ENCODE measurements at places on chromosomes 3 and 15.

GRCh38 chr3:15199493-15200105, 6.4 kb upstream of the CAPN7 start:
- DNase-seq: no peak

GRCh38 chr3:126024049-126024854, 55.3 kb downstream of the ROPN1B start:
- no peak for DNase-seq

DNA sequence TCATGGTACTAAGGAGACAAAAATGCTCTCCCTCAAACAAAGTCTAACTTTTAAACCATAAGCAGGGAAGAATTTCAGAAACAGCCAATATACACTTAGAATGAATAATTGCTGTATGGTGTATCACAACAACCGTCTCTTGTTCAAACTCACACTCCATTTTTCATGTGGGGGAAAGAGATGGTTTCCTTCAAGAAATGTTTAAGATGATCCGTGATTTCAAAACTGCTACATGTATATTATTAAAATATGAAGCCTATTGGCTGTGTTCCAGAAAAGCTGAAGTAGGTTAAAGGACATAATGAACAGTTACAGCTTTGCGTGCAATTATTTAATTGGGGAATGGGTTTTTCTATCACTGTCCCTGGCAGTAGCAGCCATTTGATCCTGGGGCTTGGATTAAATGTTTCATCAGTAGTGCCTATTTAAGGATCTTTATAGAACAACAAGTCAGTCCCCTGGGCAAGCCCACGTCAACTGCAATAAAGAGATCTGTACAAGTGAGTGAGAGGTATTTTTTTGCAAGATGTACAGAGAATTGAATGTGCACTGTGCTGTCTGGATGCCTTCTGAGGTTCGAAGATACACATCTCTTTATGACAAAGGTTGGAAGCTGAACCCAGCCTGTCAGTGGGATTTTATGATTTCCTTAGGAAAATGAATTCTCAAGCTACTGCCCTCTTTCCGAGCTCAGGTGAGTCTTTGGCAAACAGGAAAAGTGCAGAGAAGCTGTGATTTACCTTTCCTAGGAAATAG, 337.2 kb upstream of the RARB start:
- no peak for DNase-seq

DNA sequence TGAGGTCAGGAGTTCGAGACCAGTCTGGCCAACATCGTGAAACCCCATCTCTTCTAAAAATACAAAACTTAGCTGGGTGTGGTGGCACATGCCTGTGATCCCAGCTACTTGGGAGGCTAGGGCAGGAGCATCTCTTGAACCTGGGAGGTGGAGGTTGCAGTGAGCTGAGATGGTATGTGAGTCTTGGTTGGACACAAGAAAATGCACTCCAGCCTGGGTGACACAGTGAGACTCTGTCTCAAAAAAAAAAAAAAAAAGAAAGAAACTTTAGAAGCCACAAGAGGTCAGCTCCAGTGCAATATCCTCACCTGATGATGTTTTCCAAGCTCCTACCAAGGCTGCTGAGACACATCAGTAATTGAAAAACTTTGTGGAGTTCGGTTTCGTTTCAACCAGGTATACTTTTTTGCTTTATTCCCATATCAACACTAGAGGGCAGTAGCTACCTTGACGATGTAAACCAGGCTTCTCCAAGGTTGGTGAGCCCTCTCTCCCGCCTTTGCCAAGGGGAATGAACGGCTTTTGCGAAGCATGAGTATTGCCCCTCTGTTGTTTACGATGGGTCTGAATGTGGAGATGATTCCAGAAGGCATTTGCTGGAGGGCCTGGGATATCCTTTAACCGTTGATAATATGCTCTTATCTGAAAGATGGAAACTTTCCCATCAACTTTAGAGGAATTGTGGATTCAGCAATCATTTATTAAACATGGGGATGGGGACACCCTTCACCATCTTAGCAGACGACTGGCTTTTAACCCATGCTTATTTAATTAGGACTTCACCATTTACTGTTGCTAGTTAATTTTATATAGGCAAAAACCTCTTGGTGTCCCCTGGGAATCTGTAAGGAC, 202.8 kb downstream of the SV2B start:
- DNase-seq: no peak

DNA sequence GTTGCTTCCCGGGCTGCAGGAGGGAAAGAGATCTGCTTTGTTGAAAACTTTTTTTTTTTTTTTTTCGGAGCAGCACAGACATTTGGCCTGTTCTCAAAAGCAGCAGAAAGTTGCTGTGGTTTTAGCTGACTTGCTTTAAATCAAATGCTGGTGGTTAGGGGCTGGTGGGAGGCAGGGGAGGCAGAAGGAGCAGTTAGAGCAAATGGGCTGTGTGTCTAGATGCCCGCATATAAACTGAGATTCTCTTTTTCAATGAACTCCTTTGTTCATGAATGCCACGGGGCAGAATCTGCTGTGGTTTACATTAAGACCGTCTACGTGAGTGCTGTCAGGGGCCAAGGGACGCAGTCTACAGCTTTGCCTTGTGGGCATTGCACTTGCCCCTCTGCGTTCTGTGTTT, 95.9 kb downstream of the FLNB start:
- DNase-seq: no peak

- DNase-seq: no peak
These were observed 21.3 kb upstream of the KLF13 start for GRCh38 chr15:31305375-31305774.

DNA sequence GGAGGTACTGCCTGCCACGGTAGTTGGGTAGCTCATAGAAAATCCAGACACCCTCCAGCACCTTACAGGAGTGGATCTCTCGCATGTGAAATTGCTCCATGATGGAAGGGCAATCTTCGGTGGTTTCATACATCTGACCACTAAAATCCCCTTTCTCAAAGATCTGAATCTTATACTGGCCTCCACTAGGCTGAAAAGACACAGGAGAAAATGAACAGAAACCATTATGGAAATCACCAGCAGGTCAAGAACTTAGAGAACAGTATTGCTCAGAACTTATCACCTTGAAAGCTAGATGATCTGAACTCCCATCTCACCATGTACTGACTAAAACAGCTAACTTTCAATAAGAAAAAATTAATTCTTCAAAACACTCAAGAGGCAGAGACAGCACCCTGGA, 5.4 kb downstream of the CRYGS start:
- no peak for DNase-seq

GRCh38 chr3:190811775-190812480, 50.6 kb downstream of the GMNC start:
- no peak for DNase-seq

GRCh38 chr15:34847598-34847997, 52.2 kb upstream of the ACTC1 start:
- DNase-seq: no peak

DNA sequence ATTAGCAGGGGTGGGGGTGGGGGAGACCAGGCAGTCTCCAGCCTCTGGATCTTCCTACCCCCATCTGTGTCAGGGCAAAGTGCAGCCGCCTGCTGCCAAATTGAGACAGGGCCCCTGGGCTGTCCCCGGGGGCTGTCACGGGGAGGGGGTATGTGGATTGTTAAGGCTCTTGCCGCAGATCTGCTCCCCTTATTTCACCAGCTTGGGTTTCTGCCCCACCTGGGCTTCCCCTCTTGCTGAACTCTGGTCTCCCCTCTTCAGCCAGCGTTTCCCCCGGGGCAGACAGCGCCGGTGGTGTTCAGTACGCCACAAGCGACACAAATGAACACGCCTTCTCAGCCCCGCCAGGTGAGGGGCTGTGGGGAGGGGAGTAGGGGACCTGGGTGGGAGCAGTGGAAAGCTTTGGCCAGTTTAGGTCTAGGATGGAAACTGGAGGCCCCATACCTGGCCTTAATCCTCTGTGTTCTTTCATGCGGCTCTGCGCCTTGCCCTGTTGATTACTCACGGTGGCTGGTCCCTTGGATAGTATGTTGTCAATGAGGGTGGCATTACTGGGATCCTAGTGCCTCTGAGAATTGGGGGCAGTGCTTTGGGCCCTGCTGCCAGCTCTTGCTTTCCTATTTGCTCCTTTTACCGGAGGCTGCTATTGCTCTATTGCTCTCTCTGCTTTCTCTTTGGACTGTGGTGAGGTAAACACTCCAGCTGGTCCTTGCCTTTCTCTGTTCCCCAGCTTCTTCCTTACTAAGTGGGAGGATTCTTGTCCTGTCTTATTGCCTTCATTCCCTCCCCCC, 1.7 kb downstream of the EIF4G1 start:
- no peak for DNase-seq

GRCh38 chr3:194280777-194281176, 70.4 kb downstream of the CPN2 start:
- DNase-seq: no peak

- no peak for DNase-seq
These were observed 7.6 kb upstream of the APEH start for GRCh38 chr3:49666592-49666991.

DNA sequence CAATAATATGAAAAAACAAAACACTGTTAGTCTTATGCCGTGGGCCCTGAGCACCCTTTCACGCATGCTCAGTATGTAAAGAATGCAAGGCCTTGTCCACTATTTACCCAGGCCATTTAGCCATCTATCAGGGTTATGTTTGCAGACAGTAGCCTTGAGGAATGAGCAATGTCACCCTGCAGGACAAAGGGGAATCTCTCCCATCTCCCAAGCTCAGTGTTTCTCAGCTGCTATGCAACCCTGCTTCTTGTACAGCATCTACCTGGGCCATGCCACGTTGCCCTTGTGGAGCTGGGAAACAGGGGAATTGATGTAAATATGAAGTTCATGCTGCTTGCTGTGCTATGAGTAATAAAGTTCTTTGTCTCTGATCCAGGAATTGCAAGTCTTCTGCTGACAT, 51.5 kb upstream of the SLCO2A1 start:
- no peak for DNase-seq

DNA sequence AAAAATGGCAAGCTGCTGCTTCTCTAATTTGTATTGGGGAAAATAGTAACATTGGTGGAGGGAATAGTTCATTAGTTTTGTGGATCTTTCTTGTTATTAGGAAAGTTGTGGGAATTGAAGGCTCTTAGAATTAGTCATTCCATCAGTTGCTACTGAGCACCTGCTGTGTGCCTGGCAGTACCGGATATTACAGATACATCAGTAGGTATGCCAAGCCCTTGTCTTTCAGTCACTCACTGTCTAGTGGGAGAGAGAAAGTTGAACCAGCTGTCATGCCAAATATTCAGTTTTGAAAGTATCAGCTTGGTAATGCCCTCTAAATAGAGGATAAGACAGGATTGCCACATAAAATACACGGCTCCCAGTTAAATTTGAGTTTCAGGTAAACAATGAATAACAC, 32.5 kb downstream of the IGSF10 start:
- no peak for DNase-seq

DNA sequence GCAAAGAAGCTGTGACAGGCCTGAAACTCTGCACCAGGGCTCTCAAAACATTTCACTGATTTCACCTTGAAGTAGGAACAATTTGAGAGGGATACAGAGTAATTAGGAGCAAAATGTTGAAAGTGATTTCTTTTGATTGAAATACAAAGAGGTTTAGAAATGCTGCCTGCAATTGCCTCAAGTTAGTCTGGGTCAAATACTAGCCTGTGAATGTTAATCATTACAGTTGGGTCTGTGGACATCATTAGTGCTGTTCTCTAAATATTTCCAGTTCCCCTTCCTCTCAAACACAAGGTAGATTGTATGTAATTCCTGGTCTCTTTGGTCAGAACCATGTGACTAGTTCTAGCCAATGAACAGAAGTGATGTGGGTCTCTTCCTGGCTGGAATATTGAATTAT, 152.3 kb upstream of the TSC22D2 start:
- no peak for DNase-seq
